ENCODE measurements at places on chromosomes 6 and 20.
A peak's percentile ranks its signal among the peaks of the same experiment; 100 is the strongest.

- DNase-seq: no peak
These were observed 60.2 kb downstream of the OPRM1 start for GRCh38 chr6:154099211-154099610.

- no peak for DNase-seq
These were observed 30.5 kb upstream of the MDFI start for GRCh38 chr6:41607736-41608135.

DNA sequence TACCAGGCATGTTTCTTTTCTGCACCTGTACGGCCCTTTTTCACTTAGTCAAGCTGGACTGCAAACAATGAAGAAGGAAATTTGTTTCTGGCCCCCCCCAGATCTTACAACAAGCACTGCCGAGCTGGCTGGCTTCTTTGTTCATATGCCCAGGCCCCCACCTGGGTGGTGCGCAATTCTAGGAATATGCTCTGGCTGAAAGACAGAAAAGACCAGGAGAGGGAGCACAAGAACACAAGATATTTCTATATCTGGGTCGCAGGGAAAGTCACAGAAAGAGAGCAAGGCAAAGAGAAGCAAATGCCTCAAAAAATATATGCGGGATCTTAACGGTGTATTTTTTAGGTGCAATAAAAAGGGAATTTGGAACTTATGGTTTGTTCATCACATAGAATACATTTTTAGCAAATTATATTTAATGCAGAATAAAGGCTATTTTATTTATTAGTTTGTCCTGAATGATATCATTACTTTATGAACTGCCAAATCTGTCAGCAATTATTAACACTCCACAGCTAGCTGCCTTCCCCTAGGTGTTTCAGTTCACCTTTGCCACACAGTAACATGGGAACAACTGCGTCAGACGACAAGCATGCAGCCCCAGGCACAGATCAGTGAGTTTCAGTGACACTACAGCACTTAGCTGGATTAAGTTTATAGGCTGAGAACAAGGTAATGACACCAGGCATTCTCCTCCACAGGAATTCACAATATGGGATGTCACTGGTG, 76.5 kb downstream of the GJA10 start:
- peak; percentile 79 for DNase-seq

GRCh38 chr6:54700158-54700557, 146.4 kb upstream of the FAM83B start:
- DNase-seq: no peak

DNA sequence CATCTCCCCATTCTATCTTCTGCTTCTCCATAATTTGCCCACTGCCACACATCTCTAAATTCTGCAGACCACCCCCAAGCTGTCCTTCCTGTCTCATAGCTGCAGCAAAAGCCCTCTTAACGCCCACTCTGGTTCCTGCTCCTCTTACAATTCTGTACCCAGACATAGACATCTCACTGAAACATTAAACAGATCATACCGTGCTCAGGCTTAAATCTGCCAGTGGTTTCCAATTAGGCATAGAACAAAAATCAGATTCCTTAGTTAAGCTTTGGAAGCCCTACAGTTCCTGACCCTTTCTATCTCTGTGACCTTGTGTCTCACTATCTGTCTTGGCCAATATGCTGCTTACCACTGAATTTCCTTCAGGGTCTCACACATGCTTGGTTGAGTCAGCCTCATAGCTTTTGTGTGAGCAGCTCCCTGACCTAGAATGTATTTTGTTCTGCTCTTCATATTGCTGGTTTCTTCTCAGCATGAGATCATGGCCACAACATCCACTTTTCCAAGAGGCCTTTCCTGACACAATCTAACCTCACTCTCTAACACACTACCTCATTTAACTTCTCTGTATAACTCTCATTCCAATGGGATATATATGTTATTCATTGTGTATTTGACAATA, 749.7 kb downstream of the MAFB start:
- no peak for DNase-seq

DNA sequence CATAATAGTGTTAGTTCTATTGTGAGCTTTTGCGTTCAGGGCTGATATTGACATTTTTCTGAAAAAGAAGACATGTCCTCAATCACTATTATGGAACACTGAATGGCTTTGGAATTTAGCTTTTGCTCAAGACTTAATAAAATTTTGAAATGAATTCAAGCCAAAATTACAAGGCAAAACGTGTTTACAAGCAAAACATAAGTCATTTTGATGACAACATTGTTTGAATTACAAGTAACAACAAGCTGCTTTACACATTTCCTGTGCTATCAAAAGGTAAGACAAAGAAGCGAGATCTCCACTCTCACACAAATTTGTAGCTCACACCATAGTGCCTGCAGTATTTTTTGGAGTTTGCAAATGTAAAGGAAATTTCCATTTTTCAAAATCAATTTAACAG, 37.4 kb downstream of the POU3F2 start:
- no peak for DNase-seq

GRCh38 chr6:118725944-118726343, 74.6 kb upstream of the CEP85L start:
- no peak for DNase-seq

DNA sequence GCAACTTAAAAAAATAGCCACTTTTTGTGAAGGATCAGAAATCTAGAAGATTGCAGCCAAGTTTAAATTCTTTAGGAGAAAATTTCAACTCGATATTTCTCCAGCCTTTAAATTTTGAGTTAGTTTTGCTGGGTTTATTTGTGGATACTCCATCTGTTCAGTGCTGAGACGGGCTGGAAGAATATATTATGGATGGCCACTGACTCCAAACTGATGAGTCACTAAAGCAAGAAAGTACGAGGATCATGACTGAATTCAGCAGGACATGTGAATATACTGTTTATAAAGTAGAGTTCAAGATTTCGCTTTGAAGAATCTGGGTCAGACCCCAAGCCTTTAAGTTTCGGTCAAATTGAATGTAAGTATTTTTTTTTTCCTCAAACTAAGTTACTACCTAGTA, 199.5 kb downstream of the ADGRB3 start:
- DNase-seq: no peak

DNA sequence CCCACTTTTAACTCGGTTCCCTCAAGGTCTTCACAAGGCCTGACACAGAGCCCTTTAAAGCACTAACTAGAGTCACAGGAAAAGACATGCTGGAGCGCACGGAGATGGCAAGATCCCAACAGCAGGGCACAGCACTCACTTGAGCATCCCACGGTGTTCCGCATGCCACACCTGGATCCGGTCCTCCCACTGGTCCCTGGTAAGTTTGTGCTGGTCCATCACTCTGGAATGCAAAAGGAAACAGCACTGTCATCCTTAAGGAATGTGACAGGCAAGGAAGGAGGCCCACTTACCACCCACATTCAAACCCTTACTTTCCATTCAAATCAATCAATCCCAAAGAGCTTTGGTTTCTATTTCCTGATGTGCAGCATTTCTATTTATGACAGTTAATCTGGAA, 34.7 kb downstream of the EZR start:
- no peak for DNase-seq

DNA sequence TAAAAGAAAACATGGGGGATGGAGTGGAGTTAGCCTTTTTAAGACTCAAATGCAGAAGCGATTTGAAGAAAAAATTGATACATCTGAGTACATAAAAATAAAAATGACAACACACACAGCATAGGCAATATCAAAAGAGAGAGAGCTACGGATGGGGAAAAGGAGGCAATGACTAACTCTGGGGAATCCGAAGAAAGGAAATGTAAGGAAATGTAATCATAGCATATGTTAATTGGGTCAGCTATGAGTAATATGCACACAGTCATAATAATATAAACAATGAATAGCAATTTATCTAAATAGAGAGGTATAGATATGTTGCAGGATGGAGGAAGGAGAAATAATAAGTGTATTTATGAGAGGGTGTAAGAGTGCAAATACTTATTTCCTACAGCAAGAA, 83.4 kb downstream of the NOL4L start:
- no peak for DNase-seq

- DNase-seq: no peak
These were observed 64.0 kb downstream of the RSPO3 start for GRCh38 chr6:127182501-127182900.
